ENCODE measurements at places on chromosomes 5 and 9.

GRCh38 chr5:109161914-109162683 lies 247.7 kb downstream of the PJA2 start:
- no peak for DNase-seq

DNA sequence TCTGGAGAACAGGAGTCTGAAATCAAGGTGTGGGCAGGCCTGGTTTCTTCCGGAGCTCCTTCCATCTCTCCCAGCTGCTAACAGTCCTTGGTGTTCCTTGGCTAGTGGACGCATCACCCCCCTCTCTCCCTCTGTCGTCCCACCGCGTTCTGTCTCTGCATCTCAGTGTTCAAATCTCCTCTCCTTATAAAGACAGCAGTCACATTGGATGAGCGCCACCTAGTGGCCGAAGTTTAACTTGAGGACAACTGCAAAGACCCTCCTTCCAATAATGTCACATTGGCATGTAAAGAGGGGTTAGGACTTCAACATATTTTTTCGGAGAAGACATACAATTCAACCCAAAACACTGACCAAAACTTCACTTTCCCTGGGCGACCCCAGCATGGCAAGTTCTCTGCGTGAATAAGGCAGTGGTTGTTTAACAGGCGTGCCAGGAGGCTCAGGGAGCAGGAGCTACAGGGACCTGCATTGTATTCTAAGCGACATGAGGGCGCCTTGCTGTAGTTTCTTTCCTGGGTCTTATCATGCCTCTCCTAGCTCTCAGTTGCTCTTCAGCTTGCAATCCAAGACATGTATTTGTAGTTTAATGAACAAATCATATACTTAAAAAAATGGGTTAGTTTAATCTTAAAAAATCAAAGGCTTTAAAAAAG lies 27.9 kb upstream of the BASP1 start:
- DNase-seq = peak; percentile 6

GRCh38 chr5:61526207-61526519 lies 194.1 kb downstream of the ZSWIM6 start:
- DNase-seq = no peak

GRCh38 chr5:172901012-172901780 lies 58.0 kb upstream of the RPL26L1 start:
- DNase-seq = no peak

GRCh38 chr5:143054480-143054941 lies 284.3 kb downstream of the ARHGAP26 start:
- DNase-seq = no peak

- DNase-seq = no peak
Measured at GRCh38 chr5:80403782-80404181, 4.1 kb upstream of the ZFYVE16 start.

- DNase-seq = no peak
Measured at GRCh38 chr9:81489046-81489445, 200.3 kb downstream of the TLE1 start.
